ENCODE measurements at places on chromosomes 2 and 18.

GRCh38 chr2:134391751-134392160, 137.9 kb downstream of the MGAT5 start:
- H3K4me1 ChIP-seq = no peaks in the 10 kb centered on the region
- no peaks in the 10 kb centered on the region for H3K36me3 ChIP-seq
- DNase-seq = no peak
- H3K27ac ChIP-seq = no peak overlapping the region
- H3K27me3 ChIP-seq = no peaks in the 10 kb centered on the region

- H3K4me1 ChIP-seq = no peaks in the 10 kb centered on the region
- no peak overlapping the region for H3K27ac ChIP-seq
- H3K4me3 ChIP-seq = no peak overlapping the region
- no peaks in the 10 kb centered on the region for H3K27me3 ChIP-seq
- no peaks in the 10 kb centered on the region for H3K36me3 ChIP-seq
- DNase-seq = no peak
Observed at GRCh38 chr2:56465491-56465890, 281.7 kb downstream of the CCDC85A start.

DNA sequence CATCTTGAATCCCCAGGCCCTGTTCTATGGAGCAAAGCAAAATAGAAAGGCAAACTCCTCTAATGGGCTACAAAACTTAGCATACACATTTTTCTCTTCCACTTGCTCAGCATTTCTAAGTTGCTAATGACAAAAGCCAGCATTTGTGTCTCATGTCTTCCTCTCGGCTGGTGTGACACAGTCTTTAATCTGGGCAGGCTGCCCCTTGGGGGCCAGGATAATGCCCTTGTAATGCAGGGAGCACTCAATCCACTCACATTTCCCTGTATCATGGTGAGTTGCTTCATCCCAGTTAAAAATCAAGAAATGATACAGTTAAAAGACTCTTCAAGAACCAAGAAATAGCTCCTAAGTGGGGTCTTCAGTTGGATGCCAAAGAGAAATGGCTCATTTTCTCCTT, 109.1 kb upstream of the FBXO11 start:
- no peaks in the 10 kb centered on the region for H3K27me3 ChIP-seq
- H3K36me3 ChIP-seq = no peaks in the 10 kb centered on the region
- no peak for DNase-seq
- no peak overlapping the region for H3K4me3 ChIP-seq

DNA sequence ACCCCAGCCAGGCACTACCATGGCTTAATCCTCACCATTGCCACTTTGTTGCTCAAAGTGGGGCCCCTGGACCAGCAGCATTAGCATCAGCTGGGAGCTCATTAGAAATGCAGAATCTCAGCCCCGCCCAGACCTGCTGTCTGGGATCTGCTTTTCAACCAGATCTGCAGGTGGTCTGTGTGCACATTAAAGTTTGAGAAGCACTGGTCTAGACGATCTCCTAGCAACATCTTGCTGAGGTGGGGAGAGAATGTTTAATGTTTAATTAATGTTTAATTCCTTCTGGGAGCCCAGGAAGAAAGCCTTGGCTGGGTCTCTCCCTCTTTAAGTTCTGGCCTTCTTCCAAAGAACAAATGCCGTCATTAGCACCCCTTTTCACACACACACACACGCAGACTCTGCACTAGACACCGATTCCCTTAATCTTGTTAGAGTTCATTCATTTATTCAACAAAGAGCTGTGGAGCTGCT, 53.7 kb downstream of the EDAR start:
- no peak overlapping the region for H3K27ac ChIP-seq
- H3K4me3 ChIP-seq = no peak overlapping the region
- H3K27me3 ChIP-seq = no peaks in the 10 kb centered on the region
- no peaks in the 10 kb centered on the region for H3K36me3 ChIP-seq
- H3K4me1 ChIP-seq = no peaks in the 10 kb centered on the region

- no peaks in the 10 kb centered on the region for H3K4me1 ChIP-seq
- no peak overlapping the region for H3K4me3 ChIP-seq
- H3K27me3 ChIP-seq = no peaks in the 10 kb centered on the region
- no peaks in the 10 kb centered on the region for H3K36me3 ChIP-seq
Observed at GRCh38 chr2:31729442-31730092, 148.8 kb upstream of the SRD5A2 start.

DNA sequence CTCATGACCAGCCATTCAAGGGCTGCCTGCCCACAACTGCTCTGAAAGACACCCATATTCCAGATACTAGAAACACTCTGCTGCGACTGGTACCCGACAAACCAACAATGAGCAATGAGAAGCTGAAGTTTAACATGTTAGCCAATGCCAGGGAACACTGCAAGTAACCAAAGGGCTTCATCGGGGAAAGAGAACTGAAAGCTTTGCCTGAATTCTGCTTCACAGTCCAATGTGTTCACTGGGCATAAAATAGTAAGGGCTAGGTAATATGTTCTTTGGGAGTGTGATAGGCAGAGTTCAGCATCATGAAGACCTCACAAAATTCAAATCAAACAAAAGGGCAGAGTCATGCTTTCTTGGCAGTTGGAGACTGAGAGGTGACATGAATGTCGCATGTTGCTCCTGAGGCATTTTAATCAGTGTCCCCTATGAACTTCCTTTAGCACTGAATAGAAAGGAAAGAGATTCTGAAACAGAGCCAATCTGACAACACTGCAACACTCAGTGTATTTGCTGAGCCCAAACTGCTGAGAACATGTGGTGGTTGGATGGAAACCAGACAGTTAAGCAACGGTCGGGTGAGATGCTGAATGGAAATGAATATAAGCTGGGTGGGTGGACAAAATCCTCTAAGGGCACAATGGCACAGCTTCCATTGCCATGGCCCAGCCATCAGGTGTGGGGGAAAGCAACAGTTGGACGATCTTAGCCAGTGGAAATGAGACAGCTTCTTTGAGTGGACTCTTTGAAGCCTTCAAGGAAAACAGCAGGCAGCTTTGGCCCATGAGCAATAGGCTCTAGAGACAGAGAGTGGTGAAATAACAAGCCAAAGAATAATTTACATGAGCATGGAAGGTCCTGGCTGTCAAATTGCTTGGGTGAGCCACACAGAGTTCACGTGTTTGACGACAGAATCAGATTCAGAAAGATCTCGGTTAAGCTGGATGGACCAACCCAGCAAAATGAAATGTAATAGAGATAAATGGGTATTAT, 277.5 kb downstream of the AFF3 start:
- DNase-seq = no peak
- no peaks in the 10 kb centered on the region for H3K4me1 ChIP-seq
- H3K27ac ChIP-seq = no peak overlapping the region
- H3K4me3 ChIP-seq = no peak overlapping the region

- H3K27me3 ChIP-seq = no peaks in the 10 kb centered on the region
- peak; percentile 52 for DNase-seq
- no peaks in the 10 kb centered on the region for H3K36me3 ChIP-seq
- peak overlapping the region; percentile 97 for H3K27ac ChIP-seq
Observed at GRCh38 chr2:229921101-229921891, 513 bp downstream of the TRIP12 start.

DNA sequence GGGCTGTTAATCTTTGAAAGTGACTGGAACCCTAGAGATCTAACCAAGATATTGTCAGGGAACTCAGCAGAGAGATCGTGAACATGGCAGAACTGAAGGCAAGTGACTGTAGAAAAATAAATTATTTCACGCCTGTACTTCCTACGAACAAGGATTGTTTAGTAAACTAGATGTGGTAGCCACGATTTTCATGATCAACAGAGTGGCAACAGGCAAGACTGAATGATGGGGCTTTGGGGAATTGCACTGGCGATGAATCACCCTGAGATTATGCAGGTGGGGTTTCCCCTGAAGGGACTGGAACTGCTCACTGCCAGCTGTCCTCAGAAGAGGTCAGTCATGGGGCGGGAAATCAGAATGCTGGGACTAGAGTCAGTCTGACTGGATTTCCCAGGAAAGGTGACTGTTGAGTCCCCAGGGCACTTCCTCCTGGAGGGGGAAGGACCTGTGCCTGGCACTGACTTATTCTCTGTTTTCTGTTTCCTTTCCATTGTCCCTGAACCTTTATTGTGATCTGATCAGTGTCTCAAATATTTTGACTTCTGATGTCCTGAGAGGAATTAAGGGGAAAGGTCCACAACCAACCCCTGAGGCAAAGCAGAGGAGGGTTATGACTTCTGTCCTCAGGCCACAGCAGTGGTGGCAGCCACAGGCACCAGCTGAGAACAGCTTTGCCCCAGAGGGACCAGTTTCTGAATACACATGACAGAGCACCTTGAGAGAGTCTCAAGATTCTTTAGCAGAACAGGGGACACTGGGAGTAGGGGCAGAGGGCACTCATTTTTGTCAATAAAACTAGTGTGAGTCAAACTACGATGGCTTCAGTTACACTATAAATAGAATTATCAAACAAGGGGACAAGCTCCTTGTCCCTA, 70.0 kb downstream of the NAB1 start:
- peak; percentile 66 for DNase-seq
- peaks cover 20% of the 10 kb centered on the region for H3K4me1 ChIP-seq
- no peak overlapping the region for H3K4me3 ChIP-seq
- H3K27me3 ChIP-seq = no peaks in the 10 kb centered on the region
- peak overlapping the region; percentile 29 for H3K27ac ChIP-seq
- H3K36me3 ChIP-seq = no peaks in the 10 kb centered on the region

- no peaks in the 10 kb centered on the region for H3K27me3 ChIP-seq
- no peak overlapping the region for H3K4me3 ChIP-seq
- no peaks in the 10 kb centered on the region for H3K36me3 ChIP-seq
- no peak overlapping the region for H3K27ac ChIP-seq
- H3K4me1 ChIP-seq = peaks cover 4% of the 10 kb centered on the region
Observed at GRCh38 chr2:239288951-239289511, 111.8 kb downstream of the HDAC4 start.

DNA sequence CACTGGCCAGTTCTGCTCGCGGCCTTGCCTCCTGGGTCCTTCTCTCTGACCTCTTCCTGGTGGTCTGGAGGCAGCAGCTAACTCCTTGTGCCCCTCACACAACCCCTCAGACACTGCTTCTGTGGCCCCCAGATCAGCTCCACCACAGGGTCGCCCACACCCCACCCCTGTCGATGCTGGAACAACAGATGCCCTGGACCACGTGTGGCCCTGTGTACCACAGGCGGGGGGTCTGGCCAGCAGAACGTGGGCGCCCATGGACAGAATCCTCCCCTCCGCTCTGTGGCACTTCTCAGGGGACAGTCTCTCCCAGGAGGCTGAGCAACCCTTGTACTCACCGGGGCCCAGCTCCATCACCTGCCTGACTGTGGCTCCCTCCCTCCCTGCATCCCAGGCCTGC, 245.6 kb downstream of the NDUFA10 start:
- no peak for DNase-seq
- H3K4me3 ChIP-seq = no peak overlapping the region
- H3K36me3 ChIP-seq = no peaks in the 10 kb centered on the region

- no peaks in the 10 kb centered on the region for H3K36me3 ChIP-seq
- no peaks in the 10 kb centered on the region for H3K27me3 ChIP-seq
- peaks cover 10% of the 10 kb centered on the region for H3K4me1 ChIP-seq
- H3K4me3 ChIP-seq = peak overlapping the region; percentile 58
- peak; percentile 3 for DNase-seq
Observed at GRCh38 chr2:144330951-144331673, 188.8 kb downstream of the ZEB2 start.

DNA sequence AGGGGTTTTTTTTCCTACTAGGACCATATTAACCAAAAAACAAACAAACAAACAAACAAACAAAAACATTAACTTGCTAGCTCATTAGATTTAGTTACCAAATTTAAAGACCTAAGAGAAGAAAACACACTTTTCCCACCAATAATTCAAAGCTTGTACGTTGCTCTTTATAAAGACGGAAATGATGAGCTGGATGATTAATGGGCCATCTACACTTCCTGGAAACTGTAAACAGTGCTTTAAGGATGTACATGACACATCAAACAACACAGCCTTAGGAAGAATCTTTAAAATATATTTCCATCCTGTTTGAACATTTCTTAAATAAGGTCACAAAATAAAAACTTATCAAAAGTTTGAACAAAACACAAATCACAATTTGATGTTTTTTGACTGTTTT, 982 bp downstream of the BMP10 start:
- H3K4me1 ChIP-seq = no peaks in the 10 kb centered on the region
- no peak for DNase-seq
- H3K4me3 ChIP-seq = no peak overlapping the region
- H3K27ac ChIP-seq = no peak overlapping the region
- H3K27me3 ChIP-seq = no peaks in the 10 kb centered on the region

- no peak for DNase-seq
- H3K27ac ChIP-seq = no peak overlapping the region
- H3K36me3 ChIP-seq = no peaks in the 10 kb centered on the region
- no peaks in the 10 kb centered on the region for H3K27me3 ChIP-seq
Observed at GRCh38 chr2:234954551-234954992, 2.8 kb downstream of the SH3BP4 start.

GRCh38 chr18:46748466-46748865, 8.4 kb downstream of the ST8SIA5 start:
- H3K4me3 ChIP-seq = no peak overlapping the region
- DNase-seq = no peak
- no peak overlapping the region for H3K27ac ChIP-seq

GRCh38 chr2:192539306-192539705, 344.6 kb upstream of the TMEFF2 start:
- no peaks in the 10 kb centered on the region for H3K36me3 ChIP-seq
- H3K27me3 ChIP-seq = no peaks in the 10 kb centered on the region
- DNase-seq = no peak
- no peak overlapping the region for H3K4me3 ChIP-seq
- peaks cover 12% of the 10 kb centered on the region for H3K4me1 ChIP-seq

GRCh38 chr2:126496493-126496892, 159.5 kb upstream of the GYPC start:
- no peaks in the 10 kb centered on the region for H3K4me1 ChIP-seq
- no peaks in the 10 kb centered on the region for H3K36me3 ChIP-seq
- no peak overlapping the region for H3K27ac ChIP-seq

GRCh38 chr18:47978141-47978540, 47.7 kb upstream of the SMAD2 start:
- no peaks in the 10 kb centered on the region for H3K4me1 ChIP-seq
- no peaks in the 10 kb centered on the region for H3K36me3 ChIP-seq
- H3K4me3 ChIP-seq = no peak overlapping the region
- no peaks in the 10 kb centered on the region for H3K27me3 ChIP-seq

- no peak for DNase-seq
- H3K4me1 ChIP-seq = peaks cover 18% of the 10 kb centered on the region
- H3K27ac ChIP-seq = no peak overlapping the region
- no peaks in the 10 kb centered on the region for H3K36me3 ChIP-seq
- no peak overlapping the region for H3K4me3 ChIP-seq
- H3K27me3 ChIP-seq = no peaks in the 10 kb centered on the region
Observed at GRCh38 chr2:238859636-238860347, 11.9 kb downstream of the TWIST2 start.

DNA sequence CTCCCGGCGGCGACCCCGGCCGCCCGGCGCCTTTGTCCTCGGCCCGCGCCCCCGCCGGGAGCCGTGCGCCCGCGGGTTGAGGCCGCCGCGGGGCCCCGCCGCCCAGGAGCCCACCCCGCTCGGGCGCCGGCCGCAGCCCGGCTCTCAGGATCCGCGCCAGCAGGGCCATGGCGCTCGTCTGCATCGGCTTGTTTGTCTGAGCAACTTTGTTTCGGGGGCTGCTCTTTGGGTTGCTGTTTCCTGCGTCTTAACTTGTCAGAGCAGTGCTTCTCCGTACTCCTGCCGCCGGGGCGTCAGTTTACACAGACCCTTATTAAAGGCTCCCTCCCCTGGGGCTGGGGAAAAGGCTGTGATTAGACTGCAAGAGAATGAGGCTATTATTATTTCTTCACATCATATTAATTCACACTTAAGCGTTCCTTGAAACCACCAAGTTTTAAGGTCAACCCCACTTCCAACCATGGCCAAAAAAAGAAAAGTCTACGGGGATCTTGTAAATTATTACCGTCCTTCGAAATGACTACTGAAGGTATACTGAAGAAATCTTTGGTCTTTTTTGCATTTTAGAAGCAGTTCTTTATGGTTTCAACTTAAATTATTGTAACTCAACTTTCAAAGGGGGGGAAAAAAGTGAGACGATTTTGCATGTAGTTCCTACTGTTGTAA, at the start of gene CYP27C1:
TSS of gene CYP27C1 (minus strand) at position 198 of the 666 bp plus-strand sequence. CDS start at position 169, 29 bp downstream.
- no peak for DNase-seq
- no peaks in the 10 kb centered on the region for H3K27me3 ChIP-seq
- H3K4me1 ChIP-seq = peaks cover 4% of the 10 kb centered on the region
- H3K36me3 ChIP-seq = no peaks in the 10 kb centered on the region
- H3K4me3 ChIP-seq = peak within 1 kb of the TSS; percentile 39

Data from Caco-2 (cell line).